Activated CD4-positive, CD25-positive, alpha-beta regulatory T cell (primary cell): ENCODE measurements at places on chromosomes 7 and 10.

- no peak for DNase-seq
These were observed 16.4 kb upstream of the RUFY2 start for GRCh38 chr10:68423522-68423921.

DNA sequence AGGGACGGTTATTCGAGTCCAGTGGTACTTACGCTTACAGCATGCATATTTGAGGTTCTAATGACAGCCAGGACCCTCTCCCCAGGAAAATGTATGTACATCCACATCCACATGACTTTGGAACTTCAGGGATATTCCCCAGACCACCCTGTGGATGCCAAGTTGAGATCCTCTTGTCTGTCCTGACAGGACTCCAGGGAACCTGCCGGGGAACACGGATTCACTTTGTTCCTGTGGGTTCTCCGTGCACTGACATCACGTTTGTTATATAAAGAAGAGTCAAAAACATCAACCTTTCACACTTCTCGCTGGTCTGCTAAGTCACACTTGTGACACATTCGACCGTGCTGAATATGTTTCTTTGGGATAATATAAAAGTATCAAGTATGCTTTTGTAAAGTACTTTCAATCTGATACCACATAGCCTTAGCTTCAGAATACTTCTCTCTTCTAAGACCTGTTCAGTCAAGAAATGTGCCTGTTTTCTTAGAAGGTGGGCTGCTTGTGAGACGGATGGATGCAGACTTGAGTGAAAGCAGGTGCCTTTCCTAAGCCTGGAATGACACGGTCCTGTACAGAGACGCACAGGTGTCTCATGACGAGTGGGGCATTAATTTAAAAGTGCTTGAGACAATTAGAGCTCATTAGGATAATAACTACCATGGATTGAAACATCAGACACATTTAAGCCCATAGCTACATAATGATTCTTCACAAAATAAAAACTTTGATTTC, 38.7 kb downstream of the CALML5 start:
- DNase-seq: no peak

DNA sequence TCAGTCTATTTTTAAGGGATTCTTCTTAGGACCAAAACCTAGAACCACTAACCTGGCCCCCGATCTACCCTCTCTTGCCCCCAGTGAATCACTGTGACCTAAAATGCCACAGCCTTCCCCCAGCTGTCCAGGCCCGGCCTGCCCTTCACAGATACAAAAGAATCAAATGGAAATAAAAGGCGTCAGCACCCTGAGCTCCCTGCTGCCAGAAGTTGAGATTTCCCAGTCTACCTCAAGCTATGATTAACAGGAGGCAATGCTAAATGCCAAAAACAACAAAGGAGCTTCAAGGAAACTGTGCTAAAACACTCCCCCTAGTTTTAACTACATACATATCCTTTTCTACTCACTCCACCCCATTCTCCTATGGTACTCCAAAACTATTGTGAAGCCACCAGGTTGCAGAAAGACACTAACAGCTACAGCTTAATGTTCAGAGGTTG, 67.8 kb downstream of the GSAP start:
- DNase-seq: no peak

GRCh38 chr7:7178906-7179305, 3.4 kb upstream of the C1GALT1 start:
- DNase-seq: no peak
